ENCODE measurements at places on chromosomes 3 and 15.
A peak's percentile ranks its signal among the peaks of the same experiment; 100 is the strongest.

- peaks cover 2% of the 10 kb centered on the region for H3K4me1 ChIP-seq
- no peak for DNase-seq
- H3K4me3 ChIP-seq: no peak overlapping the region
- H3K36me3 ChIP-seq: no peaks in the 10 kb centered on the region
- no peak overlapping the region for H3K27ac ChIP-seq
Measured at GRCh38 chr15:40063563-40064011, 24.6 kb upstream of the SRP14 start.

GRCh38 chr3:79543218-79543982 is 224.4 kb downstream of the ROBO1 start:
- no peak overlapping the region for H3K27ac ChIP-seq
- no peaks in the 10 kb centered on the region for H3K36me3 ChIP-seq
- no peaks in the 10 kb centered on the region for H3K4me1 ChIP-seq
- no peaks in the 10 kb centered on the region for H3K27me3 ChIP-seq
- DNase-seq: no peak
- no peak overlapping the region for H3K4me3 ChIP-seq

GRCh38 chr3:197555281-197556261 is at the start of gene BDH1:
TSS of gene BDH1 (minus strand) at chr3:197555968. CDS start at chr3:197546443, 9,525 bp downstream.
- peaks cover 24% of the 10 kb centered on the region for H3K4me1 ChIP-seq
- H3K27me3 ChIP-seq: peaks cover 11% of the 10 kb centered on the region
- H3K27ac ChIP-seq: peak within 1 kb of the TSS; percentile 94
- no peak for DNase-seq

GRCh38 chr3:14082108-14082657 is 42.5 kb downstream of the CHCHD4 start:
- no peaks in the 10 kb centered on the region for H3K36me3 ChIP-seq
- no peaks in the 10 kb centered on the region for H3K27me3 ChIP-seq
- DNase-seq: no peak

- no peak for DNase-seq
- H3K27me3 ChIP-seq: no peaks in the 10 kb centered on the region
- peaks cover 91% of the 10 kb centered on the region for H3K36me3 ChIP-seq
- H3K27ac ChIP-seq: no peak overlapping the region
Measured at GRCh38 chr3:48411041-48411588, 18.8 kb downstream of the PLXNB1 start.

DNA sequence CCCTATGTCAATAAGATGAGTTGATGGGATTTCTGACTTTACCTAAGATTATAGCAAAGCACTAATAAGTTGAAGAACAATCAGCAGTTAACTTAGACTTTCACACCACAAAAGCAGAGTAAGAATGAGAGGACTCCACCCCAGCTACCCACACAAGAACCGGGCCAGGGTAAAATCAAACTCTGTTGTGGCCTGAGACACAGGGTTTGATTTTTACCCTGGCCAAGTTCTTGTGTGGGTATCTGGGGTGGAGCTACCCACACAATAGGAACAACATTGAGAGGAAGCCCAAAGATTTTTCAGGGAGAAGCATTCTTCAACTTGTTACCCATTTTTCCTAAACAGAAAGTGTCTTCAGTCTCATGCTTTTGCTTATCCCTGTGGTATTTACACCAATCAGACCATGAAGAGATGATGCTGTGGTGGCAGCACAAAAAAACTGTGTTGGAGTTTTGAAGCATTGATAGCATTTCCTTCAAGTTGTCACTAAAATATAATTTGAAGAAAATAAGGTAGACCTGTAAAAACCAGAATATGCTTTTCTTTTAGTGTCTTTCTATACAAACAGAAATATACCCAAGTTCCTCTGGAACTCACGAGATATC is 25.6 kb downstream of the CPOX start:
- no peak overlapping the region for H3K4me3 ChIP-seq
- H3K36me3 ChIP-seq: no peaks in the 10 kb centered on the region
- H3K4me1 ChIP-seq: no peaks in the 10 kb centered on the region
- no peaks in the 10 kb centered on the region for H3K27me3 ChIP-seq

Data from suprapubic skin (tissue), 4 donors.